ENCODE measurements at places on chromosomes 4 and X.
A peak's percentile ranks its signal among the peaks of the same experiment; 100 is the strongest.

DNA sequence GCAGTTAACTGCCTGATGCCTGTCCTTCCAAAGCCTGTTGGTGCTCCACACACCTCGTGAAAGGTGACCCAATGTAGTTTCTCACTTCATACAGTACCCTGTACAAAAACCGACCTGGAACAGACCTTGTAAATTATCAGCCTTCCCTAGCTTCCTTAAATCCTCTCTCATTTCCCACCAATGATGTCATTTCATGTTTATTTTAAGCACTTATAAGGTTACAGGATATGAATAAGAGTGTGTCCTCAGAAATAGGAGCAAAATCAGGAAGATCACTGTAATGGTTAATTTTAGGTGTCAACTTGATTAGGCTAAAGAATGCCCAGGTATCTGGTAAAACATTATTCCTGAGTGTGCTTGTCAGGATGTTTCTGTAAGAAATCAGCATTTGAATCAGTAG is 44.7 kb downstream of the TMEM150C start:
- DNase-seq, result peak; percentile 63

DNA sequence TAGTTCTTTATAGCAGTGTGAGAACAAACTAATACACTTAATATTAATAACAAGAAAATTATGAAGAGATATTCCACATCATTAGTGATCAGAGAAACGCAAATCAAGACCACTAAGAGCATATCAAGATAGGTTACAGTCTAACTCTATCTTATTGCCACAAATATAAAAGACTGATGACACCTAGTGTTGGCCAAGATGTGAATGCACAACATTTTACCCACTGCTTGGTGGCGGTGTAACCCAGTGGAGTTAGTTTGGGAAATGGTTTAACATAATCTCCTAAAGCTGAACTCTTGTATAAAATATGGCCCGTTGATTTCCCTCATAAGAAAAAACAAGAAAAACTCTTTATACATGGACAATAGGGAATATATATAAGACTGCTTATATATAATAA is 92.4 kb downstream of the SLITRK2 start:
- DNase-seq, result no peak

GRCh38 chr4:40334591-40335524 is at the start of gene CHRNA9:
Gene CHRNA9 (plus strand): TSS chr4:40335333. CDS start chr4:40335468, 135 bp downstream.
- no peak for DNase-seq

- no peak for DNase-seq
Observed at GRCh38 chrX:107721966-107722707, 53.5 kb downstream of the TSC22D3 start.

DNA sequence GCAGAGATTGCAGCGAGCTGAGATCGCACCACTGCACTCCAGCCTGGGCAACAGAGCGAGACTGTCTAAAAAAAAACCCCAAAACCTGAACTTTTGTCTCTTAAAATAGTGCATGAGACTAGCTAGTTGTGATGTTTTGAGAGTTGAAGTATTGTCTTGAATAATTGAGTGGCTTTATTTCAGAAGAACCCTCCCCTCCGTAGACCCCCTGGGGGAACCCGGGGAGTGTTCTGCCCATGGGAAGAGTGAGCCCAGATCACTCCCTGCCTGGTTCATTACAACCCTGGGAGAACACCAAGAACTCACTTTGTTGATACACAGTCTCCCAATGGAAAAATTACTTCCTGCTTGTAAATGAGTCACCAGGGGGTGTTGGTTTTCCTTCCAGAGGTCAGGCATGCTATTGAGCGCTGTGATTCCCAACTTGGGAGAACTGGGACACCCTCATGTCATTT is 65.3 kb upstream of the SHISA3 start:
- DNase-seq, result peak; percentile 5

DNA sequence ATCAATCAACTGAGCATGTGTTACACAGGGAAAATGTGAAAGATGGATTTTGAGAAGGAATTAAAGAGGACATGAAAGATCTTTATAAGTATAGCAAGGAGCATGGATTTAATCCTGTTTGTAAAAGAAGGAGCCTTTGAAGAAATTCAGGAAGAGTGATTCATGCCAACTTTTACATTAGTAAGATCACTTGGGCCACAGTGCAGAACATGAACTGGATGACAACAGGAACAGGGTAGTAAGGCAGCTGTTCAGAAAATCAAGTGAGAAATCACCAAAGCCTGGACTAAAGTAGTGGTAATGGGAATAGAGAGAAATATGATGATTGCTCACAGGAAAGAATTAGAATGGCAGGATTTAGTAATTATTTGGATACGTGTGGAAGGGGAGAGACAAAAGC is 265.7 kb upstream of the PCDH7 start:
- no peak for DNase-seq

GRCh38 chr4:34922325-34922724 is 1322.0 kb downstream of the ARAP2 start:
- DNase-seq, result no peak

- DNase-seq, result peak; percentile 29
Observed at GRCh38 chrX:10833299-10834169, 213.1 kb upstream of the MID1 start.
